ENCODE measurements at places on chromosomes 1 and 21.
A peak's percentile ranks its signal among the peaks of the same experiment; 100 is the strongest.

DNA sequence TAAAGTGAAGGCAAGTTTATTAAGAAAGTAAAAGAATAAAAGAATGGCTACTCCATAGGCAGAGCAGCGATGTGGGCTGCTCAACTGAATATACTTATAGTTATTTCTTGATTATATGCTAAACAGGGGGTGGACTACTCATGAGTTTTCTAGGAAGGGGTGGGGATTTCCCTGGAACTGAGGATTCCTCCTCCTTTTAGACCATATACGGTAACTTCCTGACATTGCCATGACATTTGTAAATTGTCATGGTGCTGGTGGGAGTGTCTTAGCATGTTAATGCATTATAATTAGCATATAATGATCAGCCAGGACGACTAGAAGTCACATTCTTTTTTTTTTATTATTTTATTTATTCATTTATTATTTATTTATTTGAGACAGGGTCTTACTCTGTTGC lies 46.4 kb upstream of the BARHL2 start:
- DNase-seq, result no peak

- no peak for DNase-seq
These were observed 1.1 kb downstream of the ETV3L start for GRCh38 chr1:157098519-157098918.

- DNase-seq, result no peak
These were observed 8.8 kb upstream of the NLRP3 start for GRCh38 chr1:247407180-247407616.

DNA sequence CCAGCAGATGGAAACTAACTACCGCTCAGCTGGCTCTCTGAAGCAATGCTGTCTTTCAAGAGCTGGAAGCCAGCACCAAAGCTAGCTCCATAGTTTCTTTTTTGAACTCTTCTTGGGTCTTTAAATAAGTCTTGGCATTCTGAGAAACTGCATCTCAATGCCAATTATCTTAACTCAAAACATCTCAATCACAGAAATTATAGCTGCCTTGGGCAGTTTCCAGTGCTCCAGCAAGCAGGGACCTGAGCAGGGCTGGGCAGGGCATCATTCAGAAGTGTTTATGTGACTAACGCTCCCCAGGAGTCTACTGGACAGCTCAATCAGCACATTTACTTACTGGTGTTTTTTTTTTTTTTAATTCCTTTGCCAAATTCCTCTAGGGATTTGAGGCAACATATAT lies 18.3 kb upstream of the PADI4 start:
- no peak for DNase-seq

DNA sequence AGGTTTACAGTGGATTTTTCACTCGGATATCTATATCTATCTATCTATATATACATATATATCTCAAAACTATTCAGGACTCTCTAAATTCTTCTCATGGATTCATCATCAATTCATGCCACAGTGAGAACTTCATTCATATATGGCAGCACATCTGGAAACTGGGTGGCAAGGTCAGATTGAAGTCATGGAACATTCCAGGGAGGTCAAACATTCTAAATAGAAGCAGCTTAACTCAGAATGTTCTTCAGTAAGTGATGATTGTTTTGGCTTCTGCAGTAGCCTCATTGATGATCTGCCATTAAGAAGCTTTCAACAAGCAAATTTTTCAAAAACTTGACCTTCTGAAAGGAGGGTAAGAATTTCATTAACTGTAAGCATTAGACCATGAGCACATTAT lies 46.9 kb upstream of the ADAMTS1 start:
- no peak for DNase-seq

- no peak for DNase-seq
These were observed 43.9 kb upstream of the SAMSN1 start for GRCh38 chr21:14589855-14590563.

GRCh38 chr1:22976461-22977243 lies 4.0 kb upstream of the LACTBL1 start:
- peak; percentile 70 for DNase-seq

DNA sequence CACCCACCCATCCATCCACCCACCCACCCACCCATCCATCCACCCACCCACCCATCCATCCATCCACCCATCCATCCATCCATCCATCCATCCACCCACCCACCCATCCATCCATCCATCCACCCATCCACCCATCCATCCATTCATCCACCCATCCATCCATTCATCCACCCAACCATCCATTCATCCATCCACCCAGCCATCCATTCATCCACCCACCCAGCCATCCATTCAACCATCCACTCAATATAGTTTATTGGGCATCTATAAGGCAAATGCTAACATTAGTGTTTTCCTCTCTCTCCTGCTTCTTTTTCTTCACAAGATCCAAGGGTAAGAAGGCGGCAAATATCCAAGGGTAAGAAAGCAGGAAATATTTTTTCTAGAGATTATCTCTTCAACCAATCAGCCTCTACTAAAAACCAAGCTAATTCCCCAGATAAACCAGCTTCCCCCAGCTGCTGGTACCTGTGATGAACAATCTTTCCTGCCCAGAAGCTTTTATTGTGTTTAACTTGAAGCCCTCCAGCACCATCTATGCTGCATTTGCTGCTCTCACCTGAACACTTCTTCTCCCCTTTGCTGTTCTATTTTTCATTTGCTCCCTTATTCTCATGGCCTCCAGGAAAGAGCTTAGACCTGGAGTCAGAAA lies 22.6 kb upstream of the ATP2B4 start:
- no peak for DNase-seq

DNA sequence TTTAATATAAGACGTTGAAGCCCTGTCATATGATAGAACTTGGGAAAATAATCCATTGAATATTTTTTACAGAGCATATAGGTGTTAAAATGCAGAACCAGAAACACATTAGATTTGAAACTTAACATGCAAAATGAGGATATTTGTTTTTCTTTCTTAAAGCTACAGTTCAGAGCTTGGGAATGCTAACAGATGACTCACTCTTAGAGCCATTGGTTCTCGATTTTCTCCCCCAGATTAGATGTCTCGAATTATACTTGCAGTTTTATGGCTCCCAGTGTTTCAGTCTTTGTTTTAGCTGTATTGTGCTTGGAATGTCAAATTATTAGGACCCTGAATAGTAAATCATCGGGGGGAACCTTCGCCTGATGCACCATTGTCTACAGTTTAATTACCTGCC lies 575.7 kb upstream of the ZP4 start:
- no peak for DNase-seq

DNA sequence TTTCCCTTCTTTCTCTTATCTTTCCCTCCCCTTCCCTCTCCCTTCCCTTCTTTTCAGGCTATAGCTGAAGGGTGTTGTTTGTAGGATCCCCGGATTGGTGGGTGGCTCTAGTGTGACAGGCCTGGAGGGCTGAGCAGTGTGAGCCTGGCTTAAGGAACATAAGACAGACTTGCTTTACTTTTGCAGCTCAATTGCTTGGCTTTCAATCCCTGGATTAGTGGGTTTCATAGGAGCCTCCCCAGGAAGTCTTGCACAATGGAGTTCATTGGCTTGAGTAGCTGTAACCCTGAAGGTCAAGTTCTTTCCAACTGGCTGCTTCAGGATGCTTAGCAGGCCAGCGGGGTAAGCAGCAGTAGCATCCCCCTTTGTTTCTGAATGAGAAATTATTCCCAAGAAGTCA lies 126.7 kb downstream of the CAMTA1 start:
- DNase-seq, result no peak

DNA sequence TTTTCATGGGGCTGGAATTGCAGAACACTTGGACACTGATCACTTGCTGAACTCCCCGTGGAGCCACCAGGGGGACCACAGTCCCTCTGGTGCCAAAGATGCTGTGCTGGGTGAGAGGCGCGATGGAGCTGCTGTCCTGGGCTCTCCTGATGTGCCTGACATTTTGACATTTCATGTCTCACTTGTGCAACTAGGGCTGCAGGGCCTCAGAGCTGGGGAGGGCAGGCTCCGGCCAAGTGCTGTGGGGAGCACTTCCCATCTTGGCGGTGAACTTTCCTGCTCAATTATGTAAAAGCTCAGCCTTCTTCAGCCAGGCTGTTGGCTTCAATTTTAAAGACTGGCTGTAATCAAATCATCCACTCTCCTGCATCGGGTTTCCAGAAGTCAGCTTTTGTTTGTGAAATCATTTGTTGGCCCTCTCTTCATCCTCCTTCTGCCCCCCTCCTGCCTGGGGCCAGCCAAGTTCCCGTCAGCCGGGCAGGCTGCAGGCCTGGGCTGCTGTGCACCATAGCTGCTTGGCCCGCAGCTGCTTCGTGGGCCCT lies 36.8 kb downstream of the KCNAB2 start:
- DNase-seq, result no peak

DNA sequence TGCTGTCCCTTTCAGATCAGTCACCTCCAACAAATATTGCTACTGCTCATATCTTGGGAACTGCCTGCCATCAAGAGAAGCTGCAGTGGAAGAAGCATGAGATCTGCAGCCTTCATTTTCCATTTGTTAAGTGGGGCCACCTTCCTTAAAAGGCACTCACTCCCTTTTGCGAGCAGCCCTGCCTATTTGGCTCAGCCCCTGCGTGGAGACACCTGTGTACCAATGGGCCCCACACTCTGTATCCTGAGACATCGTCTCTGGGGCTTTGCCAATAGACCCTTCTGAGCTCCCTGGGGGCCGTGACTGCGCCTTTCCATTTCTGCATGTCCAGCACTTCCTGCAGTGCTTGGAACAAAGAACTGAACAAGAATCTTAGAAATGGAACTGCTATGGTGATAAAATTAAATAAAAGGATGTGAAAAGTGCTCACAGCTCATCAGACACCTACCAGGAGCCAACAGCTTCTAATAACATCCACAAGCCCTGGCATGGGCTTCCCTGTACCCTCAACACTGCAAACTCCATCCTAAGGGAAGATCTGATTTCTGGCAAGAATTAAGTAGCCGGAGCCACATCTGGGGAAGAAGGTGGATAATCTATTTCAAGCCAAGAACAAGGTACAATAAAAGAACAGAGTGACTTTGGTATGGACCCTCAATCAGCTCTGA lies 36.7 kb downstream of the PARP1 start:
- DNase-seq, result no peak

DNA sequence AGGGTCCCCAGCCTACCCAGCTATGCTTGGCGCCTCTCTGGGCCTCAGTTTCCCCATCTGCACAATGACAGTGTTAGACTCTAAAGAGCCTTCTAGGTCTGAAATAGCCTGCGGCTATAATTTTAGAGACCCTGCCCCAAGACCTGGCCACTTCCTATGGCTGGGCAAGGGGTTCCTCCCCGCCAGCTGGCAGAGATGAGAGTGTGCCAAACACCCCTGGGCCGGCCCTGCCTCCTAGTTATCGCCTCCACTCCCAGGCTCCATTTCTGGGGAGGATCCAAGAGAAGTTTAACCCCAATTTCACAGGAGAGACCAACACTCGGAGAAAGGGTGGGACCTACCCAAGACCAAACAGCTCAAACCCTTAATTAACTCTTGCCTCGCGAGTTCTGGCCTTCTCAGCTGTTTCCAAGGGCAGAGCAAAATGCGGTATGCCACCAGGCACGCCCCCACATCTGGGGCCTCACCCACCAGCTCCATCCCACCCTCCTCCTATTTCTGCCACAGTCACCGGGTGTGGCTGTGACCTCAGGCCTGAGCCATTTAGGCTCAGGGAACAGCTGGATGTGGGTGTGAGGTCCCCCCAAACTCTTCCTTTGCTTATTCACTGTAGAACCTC lies 35.7 kb downstream of the TTC39A start:
- no peak for DNase-seq

DNA sequence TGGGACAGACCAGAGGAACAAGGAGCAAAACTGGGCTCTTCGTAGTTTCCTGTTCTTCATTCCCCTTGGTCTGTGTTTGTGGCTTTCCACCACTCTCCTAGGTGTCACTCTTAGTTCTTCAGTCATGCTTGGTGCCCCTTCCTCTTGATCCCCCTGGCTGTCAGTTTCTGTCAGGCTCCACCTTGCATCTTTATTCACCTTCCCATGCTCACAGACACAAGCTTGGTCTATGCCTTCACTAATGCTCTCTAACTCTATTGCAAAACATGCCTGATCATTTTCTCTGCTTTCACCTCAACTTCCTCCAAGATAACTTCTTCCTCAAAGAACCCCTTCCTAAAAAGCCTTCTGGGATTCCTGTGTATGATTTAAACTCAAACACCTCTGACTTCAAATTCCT lies 122.9 kb downstream of the GLUL start:
- no peak for DNase-seq

- DNase-seq, result no peak
These were observed 9.4 kb upstream of the OR2M2 start for GRCh38 chr1:248165186-248165585.

- no peak for DNase-seq
These were observed 14.7 kb upstream of the HAO2 start for GRCh38 chr1:119353836-119354235.

DNA sequence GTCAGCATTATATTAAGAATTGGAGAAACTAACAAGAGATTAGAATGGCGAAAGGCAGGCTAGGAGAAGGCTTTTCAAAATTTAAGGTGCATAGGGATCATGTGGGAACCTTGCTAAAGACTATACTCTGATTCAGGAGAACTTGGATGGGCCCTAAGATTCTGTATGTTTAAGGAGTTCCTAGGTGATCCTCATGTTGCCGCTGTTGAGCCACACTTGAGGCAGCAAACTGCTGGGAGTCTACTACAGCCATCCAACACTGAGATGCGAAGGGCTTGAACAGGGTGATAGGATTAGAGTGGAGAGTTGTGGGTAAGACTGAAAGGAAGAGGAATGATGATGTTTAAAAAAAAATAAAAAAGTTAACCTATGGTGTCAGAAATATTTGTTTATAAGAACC lies 1013.2 kb downstream of the MRPL39 start:
- no peak for DNase-seq

DNA sequence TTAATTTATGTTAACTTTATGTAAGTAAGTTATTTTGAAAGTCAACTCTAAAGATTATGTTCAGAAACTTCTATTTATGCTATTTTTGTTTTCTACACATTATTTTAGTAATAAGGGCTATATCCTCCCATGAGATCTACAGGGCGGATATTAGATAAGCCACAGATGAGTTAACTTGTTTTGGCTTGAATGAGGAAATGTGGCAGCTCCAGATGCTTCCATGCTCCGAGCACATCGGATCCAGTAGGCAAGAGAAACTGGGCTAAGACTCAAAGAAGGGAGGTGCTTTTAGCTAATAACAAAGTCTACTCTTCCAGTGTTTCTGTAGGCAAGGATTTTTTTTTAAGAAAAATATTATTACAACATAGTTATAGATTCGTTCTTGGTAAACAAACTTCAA lies 20.0 kb upstream of the LAMC1 start:
- no peak for DNase-seq

DNA sequence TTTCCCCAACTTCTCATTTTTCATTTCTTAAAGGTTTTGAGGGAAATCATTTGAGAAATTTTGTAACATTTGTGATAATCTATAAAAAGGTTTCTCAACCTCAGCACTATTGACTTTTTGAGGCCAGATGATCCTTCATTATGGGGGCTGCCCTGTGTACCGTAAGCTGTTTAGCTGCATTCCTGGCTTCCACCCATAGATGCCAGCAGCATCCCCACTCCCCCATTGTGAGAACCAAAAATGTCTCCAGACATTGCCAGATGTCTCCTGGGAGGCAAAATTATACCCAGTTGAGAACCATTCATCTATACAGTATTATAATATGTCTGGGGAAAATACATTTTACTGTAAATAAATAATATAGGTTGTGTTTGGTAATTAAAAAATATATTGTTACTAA lies 146.0 kb downstream of the PBX1 start:
- DNase-seq, result no peak

- DNase-seq, result no peak
These were observed 136.7 kb downstream of the TLR5 start for GRCh38 chr1:223006371-223006770.

Measured in anterior cingulate cortex (tissue), 58 donors.